Posterior cingulate gyrus (tissue), 11 donors: ENCODE measurements at places on chromosomes 2 and 18.

DNA sequence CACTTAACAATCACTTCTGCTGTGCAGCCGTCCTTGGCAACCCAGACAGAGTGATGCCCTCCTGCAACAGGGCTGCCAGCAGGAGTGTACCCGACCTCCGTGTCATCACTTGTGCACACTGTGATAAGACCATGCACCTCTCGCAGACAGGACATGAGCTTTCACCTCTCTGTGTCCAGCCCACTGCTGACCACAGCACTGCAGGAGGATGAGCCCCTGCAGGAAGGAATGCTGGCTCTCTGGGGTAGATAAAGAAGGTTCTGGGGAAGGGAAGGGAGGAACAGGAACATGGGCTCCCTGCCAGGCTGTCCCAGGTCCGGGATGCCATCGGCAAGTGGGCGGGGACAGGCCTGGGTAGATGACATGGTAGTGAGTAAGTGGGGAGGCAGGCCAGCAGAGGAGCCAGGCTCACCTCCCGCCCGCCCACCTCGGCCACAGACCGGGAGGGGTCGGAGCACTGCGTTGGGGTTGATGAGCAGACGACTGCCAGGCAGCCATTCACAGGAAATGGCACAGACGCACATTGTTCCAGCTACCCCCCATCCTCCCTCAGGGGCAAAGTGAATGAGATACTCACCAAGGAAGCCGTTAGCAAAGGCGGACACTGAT lies 18.6 kb upstream of the COL6A3 start:
- DNase-seq = no peak

- peak; percentile 65 for DNase-seq
Observed at GRCh38 chr2:27123302-27124150, at the start of gene ABHD1. ABHD1 (plus strand) TSS chr2:27123815; CDS start chr2:27123949, 134 bp downstream.

GRCh38 chr2:161662373-161662772 lies 38.2 kb downstream of the SLC4A10 start:
- no peak for DNase-seq

- no peak for DNase-seq
Observed at GRCh38 chr2:10650761-10651160, 39.0 kb downstream of the NOL10 start.

- DNase-seq = no peak
Observed at GRCh38 chr2:238424313-238424700, 2.4 kb upstream of the ASB1 start.

- DNase-seq = no peak
Observed at GRCh38 chr2:215384710-215385109, 51.2 kb downstream of the FN1 start.

GRCh38 chr18:59993560-59993959 lies 93.8 kb downstream of the PMAIP1 start:
- DNase-seq = no peak

DNA sequence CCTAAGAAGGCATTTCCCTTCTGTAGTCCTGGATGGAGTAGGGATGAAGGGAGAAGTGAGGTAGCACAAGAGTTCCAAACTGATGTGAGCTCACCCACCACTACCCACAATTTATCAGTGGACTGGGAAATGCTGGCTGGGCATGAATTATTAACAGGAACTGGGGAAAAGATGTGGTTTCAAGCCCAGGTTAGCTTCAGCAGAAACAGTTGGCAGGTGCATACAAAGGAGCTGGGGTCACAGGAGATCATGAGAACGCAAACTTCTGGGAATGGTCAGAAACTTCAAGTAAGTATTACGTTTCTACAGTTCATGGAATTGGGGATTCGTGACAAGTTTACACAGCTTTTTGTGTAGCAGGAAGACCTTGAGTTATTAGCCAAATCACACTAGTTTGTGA lies 5.4 kb downstream of the CCDC141 start:
- DNase-seq = no peak

DNA sequence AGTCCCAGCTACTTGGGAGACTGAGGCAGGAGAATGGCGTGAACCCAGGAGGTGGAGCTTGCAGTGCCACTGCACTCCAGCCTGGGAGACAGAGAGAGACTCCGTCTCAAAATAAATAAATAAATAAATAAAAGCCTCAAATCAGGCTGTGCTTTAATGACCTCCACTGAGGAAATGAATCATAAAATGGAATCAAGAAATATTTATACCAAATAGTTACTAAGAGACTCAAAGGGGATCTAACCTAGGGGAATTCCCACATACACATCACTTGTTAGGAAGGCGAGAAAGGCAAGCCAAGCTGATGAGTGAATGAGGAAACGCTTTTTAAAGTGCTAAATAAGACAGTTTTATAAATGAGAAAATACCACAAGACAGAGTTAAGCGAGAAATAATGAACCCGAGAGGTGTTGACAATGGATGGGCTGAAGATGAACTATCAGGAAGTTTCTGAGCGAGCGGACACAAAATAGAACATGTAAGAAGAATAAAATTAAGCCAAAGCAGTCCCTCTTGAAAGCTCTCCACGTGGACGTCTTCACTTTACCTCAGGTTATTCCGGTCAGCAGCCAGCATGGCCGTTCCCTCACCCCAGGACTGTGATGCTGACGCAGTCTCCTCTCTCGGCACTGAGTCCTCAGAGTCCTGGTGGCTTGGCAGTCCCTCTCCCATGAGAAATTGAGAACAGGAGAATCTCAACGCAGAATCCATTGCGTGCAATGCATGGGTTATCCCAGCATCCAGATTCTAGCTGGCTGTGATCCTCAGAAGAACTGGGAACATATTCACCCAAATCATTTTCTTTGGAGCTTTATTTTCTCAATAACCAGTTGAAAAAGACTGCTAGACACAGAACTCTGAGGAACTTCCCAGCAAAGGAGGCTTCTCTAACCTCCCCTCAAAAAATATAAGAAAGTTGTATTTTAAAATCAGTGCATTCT lies 22.3 kb downstream of the PXDN start:
- no peak for DNase-seq

DNA sequence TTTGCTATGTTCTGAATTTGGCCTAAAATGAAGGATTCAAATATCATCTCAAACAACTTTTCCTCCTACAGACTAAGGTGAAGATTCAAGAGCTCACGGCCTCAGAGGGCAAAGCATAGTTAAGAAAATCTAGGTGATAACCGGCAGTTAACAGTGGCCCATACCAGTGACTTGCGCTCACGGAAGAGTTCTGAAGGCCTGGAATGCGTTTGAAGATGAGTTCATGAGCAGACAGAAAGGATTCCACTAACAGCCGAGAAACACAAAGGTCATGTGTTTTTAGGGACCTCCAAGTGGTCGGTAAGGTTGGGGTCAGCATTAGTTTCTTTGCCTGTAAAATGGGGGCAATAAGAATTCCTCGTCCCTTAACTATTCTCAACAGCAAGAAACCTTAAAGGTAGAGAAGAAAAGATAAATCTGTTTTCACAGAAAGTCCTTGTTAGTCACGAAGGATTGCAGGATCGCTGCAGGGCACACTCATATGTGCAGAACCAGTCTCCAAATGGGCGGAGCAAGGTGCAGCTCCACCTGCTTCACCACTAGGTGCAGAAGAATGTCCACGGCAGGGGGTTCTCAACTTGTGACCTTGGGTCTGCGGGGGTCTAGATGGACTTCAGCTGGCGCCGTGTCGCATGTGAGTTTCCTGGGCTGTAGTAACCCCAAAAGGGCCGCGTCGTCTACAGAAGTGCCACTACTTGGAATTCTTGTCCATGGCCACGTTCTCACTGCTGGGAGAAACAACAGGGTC lies 708 bp upstream of the RPIA start:
- DNase-seq = peak; percentile 19

- no peak for DNase-seq
Observed at GRCh38 chr2:108189316-108189715, 50.5 kb upstream of the SULT1C3 start.

- DNase-seq = no peak
Observed at GRCh38 chr2:196215376-196215775, 44.0 kb upstream of the STK17B start.

- no peak for DNase-seq
Observed at GRCh38 chr18:8167026-8167425, 442.2 kb upstream of the RAB12 start.

- DNase-seq = peak; percentile 94
Observed at GRCh38 chr2:9638532-9638931, 7.7 kb upstream of the YWHAQ start.

DNA sequence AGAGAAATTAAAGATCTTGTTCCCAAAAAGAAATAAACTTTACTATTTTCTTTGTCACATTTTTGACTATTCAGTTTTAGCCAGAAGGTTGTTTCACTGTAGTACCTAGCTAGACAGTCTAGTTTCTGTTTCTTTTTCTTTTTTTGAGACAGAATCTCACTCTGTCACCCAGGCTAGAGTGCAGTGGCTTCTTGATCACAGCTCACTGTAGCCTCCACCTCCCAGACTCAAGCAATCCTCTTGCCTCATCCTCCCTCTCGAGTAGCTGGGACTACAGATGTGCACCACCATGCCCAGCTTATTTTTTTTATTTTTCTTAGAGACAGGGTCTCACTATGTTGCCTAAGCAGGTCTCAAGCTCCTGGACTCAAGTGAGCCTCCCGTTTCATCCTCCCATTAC lies 2.2 kb downstream of the RBM45 start:
- DNase-seq = no peak

GRCh38 chr2:17355608-17356329 lies 162.5 kb downstream of the RAD51AP2 start:
- DNase-seq = no peak

DNA sequence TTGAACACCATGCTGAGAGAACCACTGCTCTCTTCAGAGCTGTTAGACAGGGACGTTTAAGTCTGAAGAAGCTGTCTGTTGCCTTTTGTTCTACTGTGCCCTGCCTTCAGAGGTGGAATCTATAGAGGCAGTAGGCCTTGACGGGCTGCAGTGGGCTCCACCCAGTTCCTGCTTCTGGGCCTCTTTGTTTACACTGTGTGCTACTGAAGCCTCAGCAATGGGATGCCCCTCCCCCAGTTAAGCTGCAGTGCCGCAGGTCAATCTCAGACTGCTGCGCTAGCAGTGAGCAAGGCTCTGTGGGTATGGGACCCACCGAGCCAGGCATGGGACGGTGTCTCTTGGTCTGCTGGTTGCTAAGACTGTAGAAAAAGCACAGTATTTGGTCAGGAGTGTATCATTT lies 162.3 kb upstream of the NXPH2 start:
- DNase-seq = no peak

DNA sequence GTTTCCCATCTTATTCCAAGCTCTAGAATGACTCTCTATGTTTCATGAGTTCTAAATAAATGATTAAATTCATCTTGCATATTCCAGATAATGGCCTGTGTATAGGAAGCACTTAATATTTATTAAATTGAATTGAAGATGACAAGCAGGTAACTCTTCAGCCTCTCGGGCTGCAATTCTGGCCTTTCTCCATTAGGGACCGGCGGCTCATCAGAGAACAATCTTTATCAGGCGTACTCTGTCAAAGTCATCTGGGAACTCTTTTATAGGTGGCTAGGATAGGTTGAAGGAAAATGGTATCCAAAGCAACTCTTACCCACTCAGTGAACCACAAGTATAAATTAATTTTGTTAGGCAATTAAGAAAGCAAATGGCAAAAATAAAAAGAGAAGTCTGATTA lies 308.5 kb downstream of the NOL4 start:
- no peak for DNase-seq

DNA sequence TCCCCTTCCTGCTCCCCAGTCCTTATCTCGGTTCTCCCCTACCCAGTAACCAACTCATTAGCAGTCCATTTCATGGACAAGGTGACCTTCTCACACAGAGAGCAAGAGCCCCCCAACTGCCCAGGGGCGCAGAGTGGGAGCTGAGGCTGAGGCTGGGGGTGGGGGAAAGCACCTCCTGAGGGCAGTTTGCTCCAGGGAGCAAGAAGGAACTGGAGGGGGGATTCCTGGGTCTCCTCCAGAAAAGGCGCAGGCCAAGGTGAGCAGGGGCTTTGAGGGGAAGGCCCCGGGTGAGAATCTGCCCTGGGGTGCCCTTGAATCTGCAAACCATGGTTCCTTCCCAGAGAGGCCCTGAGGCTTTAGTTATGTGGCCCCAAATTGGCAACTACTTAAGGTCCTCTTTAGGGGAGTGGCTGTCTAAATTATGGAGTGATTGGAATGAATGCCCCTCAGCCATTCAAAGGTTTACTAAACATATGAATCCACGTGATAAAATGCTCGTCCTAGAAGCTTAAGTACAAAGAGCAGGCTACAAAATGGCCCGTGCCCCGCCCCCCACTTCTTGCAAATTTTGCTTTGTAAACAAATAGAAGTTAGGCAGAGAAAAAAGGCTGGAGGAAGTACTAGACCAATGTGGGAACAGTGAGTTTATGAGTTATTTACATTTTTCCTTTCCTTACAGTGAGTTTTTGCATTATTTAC lies 123.5 kb upstream of the HS6ST1 start:
- no peak for DNase-seq

GRCh38 chr2:67977464-67977863 lies 85.3 kb downstream of the C1D start:
- DNase-seq = no peak

GRCh38 chr2:100272841-100273329 lies 49.4 kb downstream of the LONRF2 start:
- DNase-seq = no peak

DNA sequence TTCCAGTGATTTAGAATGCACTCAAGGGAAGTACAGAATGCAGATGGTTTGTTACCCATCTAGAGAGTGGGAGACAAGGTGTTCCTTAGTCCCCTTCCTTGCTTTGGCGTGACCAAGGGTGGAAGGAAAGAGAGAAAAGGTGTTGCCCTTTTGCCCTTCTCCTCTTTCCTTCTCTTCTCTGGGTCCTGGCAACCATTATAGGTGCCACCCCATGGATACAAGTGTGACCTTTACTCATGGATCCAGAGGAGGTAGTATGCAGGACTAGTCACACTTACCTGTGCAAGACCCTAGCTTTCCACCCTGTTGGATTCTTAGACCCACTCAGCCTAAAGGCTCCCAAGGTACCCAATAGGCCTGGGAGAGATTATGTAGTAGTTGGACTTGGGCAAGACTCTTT lies 11.6 kb upstream of the RBFA start:
- no peak for DNase-seq

- DNase-seq = no peak
Observed at GRCh38 chr18:75785206-75785605, 357.7 kb upstream of the SMIM21 start.

- no peak for DNase-seq
Observed at GRCh38 chr18:5596585-5596984, 52.8 kb upstream of the EPB41L3 start.

- no peak for DNase-seq
Observed at GRCh38 chr2:224563537-224563936, 21.6 kb downstream of the CUL3 start.

DNA sequence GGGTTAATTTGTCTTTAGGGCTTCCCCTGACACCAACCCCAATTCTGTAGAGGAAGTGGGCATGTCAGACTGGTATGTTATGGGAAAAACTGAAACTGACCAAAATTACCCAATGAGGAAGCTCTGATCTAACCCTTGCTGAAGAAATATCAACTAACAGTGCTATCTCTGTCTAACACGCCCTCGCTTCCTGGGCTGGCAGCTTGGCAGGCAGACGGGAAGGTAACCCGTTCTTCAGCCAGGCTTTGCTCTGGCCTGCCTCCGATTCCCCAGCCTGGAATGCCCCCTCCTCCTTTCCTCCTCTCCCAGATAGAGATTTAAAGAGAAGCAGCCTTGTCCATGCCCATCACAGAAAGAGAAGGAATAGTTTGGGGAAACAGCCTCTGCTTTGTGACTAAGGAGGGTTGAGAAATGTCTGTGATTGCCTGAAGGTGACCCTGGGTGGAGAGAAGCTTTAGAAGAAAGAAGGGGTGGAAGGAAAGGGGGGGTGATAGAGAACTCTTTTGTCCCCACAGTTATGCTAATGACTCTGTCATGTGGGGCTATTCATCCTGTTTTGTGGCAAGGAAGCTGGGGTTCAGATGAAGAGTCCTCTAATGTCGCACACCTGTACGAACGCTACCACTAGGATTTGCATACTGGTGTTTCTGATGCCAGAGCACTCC lies 15.4 kb downstream of the HK2 start:
- no peak for DNase-seq

GRCh38 chr2:195716466-195716865 lies 59.4 kb downstream of the SLC39A10 start:
- no peak for DNase-seq
